ENCODE measurements at places on chromosomes 2 and 18. TPM values are rescaled to one million over a fixed set of nuclear protein-coding genes. Genes with fewer than 3 reads are reported as not detected.

STPG4 gene
- 0.16 TPM for total RNA-seq

TMEM178A gene
- not detected for total RNA-seq

DNA sequence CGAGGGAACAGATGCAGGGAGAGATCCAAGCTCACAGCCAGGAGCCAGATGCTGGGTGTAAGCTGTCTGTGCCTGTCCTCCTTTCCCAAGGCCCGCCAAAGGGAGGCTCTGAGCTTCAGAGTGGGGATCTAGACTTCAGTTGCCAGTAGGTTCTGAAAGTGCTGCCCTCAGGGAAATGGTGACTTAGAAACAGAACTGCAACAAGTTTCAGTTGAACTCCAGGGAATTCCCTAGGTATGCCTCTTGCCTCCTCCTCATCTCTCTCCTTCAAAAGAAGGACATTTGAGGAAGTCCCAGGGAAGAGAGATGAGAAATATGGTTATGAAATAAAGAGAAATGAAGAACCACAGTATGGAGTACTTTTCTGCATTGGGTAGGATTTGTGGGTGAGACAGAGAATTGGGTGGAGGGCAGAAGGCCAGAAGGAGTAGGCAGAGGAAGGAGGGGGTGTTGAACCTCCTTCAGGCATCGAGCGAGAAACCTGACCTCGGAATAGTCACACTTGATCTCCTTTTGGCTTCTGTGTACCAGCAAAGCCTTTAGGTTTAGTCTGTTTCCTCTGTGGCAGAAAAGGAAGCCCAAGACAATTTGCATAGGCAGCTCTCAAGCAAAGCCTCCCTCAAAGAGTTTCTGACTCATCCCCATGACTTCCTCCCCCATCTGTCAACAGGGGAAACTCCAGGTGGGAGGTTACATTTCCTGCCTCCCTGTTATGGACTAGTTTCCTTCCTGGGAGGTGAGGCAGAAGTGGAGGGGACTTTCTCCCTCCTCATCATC, 45.7 kb downstream of the QPCT start:
- peaks cover 19% of the 10 kb centered on the region for H3K4me1 ChIP-seq
- peak overlapping the region; percentile 92 for H3K27ac ChIP-seq
- peaks cover 8% of the 10 kb centered on the region for H3K27me3 ChIP-seq
- DNase-seq: peak; percentile 91
- H3K36me3 ChIP-seq: peaks cover 5% of the 10 kb centered on the region
- H3K4me3 ChIP-seq: peak overlapping the region; percentile 53

TPGS2 gene
- total RNA-seq: 76.9 TPM

ZC3H8 gene
- total RNA-seq: 41.4 TPM

Data from activated CD4-positive, alpha-beta T cell treated with anti-CD3 and anti-CD28 coated beads, Interleukin-2, amount 10 ng/mL, durations not matched to agents 24 days and 14 days (primary cell).